ENCODE measurements at places on chromosomes 1 and 21.

GRCh38 chr1:35931446-35932157 lies 697 bp downstream of the AGO3 start:
- H3K4me1 ChIP-seq: peaks cover 31% of the 10 kb centered on the region
- H3K27ac ChIP-seq: peak overlapping the region; percentile 98
- peak overlapping the region; percentile 91 for H3K4me3 ChIP-seq
- H3K36me3 ChIP-seq: peaks cover 14% of the 10 kb centered on the region
- H3K27me3 ChIP-seq: no peaks in the 10 kb centered on the region

GRCh38 chr1:14761291-14762153 lies 163.0 kb downstream of the KAZN start:
- no peaks in the 10 kb centered on the region for H3K36me3 ChIP-seq
- no peaks in the 10 kb centered on the region for H3K4me1 ChIP-seq
- H3K4me3 ChIP-seq: no peak overlapping the region

DNA sequence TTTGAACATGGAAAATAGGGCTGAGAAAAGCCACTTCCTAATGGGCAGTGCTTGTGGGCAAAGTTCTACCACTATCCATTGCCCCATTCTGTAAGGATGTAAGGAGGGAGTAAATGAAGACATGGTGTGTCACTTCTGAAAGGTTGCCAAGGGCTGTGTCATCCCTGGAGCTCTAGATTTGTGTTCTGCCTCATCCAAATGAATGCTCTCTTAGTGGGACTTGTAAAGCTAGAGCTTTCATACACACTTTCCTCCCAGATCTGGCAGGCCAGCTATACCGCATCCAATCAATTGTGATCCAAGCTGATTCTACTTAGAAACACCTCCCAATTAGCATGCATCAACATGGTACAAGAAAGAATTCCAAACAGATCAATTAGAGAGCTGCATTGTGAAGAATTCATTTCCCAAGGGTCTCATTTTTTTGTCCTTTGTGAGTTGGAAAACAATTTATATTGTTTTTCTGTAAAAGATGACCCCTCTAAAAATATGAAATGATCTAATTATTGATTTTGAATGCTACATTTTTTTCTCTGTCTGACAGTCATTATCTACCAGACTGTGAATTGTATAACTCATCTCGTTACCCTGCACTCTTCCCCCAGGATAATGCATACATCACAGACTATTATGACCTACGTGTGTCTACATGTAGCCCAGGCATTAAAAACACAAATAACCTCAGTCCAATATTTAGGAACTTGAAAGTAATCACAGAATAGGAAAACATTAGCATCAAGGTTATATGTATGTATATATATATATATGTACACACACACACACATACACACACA lies 117.1 kb upstream of the DUSP10 start:
- no peaks in the 10 kb centered on the region for H3K4me1 ChIP-seq
- H3K27me3 ChIP-seq: no peaks in the 10 kb centered on the region
- peaks cover 3% of the 10 kb centered on the region for H3K36me3 ChIP-seq
- no peak overlapping the region for H3K4me3 ChIP-seq

- no peak for DNase-seq
- H3K27me3 ChIP-seq: no peaks in the 10 kb centered on the region
- H3K4me3 ChIP-seq: no peak overlapping the region
- H3K4me1 ChIP-seq: no peaks in the 10 kb centered on the region
Observed at GRCh38 chr1:72366466-72366865, 84.1 kb upstream of the NEGR1 start.

DNA sequence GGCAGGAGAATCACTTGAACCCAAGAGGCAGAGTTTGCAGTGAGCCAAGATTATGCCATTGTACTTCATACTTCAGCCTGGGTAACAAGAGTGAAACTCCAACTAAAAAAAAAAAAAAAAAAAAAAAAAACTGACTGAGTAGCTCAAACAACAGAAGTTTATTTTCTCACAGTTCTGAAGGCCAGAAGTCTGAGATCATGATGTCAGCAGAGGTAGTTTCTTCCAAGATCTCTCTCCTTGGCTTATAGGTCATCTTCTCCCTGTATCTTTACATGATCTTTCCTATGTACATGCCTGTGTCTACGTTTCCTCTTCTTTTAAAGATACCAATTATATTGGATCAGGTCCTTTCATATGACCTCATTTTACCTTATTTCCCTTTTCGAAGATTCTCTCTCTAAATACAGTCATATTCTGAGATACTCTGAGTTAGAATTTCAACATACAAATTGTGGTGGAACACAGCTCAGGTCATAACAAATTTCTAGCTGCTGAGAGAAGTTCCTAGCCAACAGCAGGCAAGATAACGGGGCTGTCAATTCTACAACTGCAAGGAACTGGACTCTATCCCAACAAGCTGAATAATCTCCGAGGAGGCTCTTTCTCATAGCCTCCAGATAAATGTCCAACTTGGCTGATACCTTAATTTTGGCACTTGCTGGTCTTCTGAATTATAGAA lies 187.7 kb upstream of the ADAMTS5 start:
- H3K4me3 ChIP-seq: no peak overlapping the region
- H3K27me3 ChIP-seq: no peaks in the 10 kb centered on the region
- H3K27ac ChIP-seq: no peak overlapping the region
- DNase-seq: no peak
- H3K4me1 ChIP-seq: no peaks in the 10 kb centered on the region
- H3K36me3 ChIP-seq: no peaks in the 10 kb centered on the region

GRCh38 chr1:67958472-67958871 lies 92.0 kb downstream of the DIRAS3 start:
- no peak for DNase-seq
- no peak overlapping the region for H3K4me3 ChIP-seq

GRCh38 chr1:24201941-24202440 lies 14.9 kb upstream of the IFNLR1 start:
- no peak overlapping the region for H3K27ac ChIP-seq
- no peaks in the 10 kb centered on the region for H3K4me1 ChIP-seq
- DNase-seq: peak; percentile 22
- no peaks in the 10 kb centered on the region for H3K27me3 ChIP-seq

- peaks cover 13% of the 10 kb centered on the region for H3K27me3 ChIP-seq
- H3K4me1 ChIP-seq: no peaks in the 10 kb centered on the region
- DNase-seq: no peak
- H3K4me3 ChIP-seq: no peak overlapping the region
- no peaks in the 10 kb centered on the region for H3K36me3 ChIP-seq
Observed at GRCh38 chr21:29290240-29290639, 8.5 kb upstream of the BACH1 start.

- H3K4me1 ChIP-seq: no peaks in the 10 kb centered on the region
- no peak for DNase-seq
- no peak overlapping the region for H3K27ac ChIP-seq
- H3K4me3 ChIP-seq: no peak overlapping the region
- H3K27me3 ChIP-seq: peaks cover 68% of the 10 kb centered on the region
Observed at GRCh38 chr1:30879126-30879786, 29.3 kb downstream of the SDC3 start.

- no peak overlapping the region for H3K27ac ChIP-seq
- H3K36me3 ChIP-seq: peaks cover 3% of the 10 kb centered on the region
- no peak for DNase-seq
Observed at GRCh38 chr1:208243527-208243966, 637 bp downstream of the PLXNA2 start.

GRCh38 chr1:95021805-95022643 lies 50.7 kb downstream of the ALG14 start:
- no peaks in the 10 kb centered on the region for H3K36me3 ChIP-seq
- H3K27ac ChIP-seq: no peak overlapping the region
- no peaks in the 10 kb centered on the region for H3K27me3 ChIP-seq
- no peak for DNase-seq
- H3K4me1 ChIP-seq: no peaks in the 10 kb centered on the region

All from central memory CD8-positive, alpha-beta T cell (primary cell).